ENCODE measurements at places on chromosomes 16 and 17.

DNA sequence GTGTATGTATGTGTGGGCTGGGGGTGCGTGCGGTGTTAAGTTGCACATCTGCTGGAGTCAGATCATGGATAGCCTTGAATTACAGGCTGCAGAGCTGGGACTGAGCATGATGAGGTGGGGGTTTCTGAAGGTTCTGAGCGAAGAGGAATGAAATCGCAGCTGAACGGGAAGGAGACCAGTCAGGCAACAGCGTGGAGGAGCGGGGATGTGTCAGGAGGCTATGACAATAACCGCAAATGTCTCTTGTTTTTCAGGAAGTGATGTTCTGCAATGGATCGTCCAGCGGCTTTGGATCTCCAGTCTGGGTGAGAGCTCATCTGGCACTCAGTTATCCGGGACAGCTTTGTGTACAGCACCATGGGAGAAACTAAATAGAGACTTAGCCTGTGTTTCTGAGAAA is 20.9 kb downstream of the RGS9 start:
- no peak for DNase-seq

DNA sequence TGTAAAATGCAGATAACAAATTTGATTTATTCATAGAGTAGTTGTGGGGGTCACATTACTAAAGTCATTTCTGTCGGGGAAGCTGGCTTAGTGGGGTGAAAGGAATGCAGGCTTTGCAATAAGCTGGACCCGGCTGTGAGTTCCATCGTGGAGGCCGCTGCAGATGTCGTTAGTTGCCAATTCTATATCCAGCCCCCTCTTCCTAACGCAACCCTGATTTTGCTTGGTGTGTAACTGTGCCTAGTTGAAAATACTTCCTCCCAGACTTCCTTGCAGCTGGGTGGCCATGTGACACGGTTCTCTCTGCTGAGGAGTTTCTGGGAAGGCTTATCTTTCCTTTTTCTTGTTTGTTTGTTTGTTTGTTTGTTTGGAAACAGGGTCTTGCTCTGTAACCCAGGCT is 4.5 kb downstream of the MFSD6L start:
- DNase-seq = no peak

- no peak for DNase-seq
Measured at GRCh38 chr16:3591436-3591803, 14.2 kb upstream of the NLRC3 start.

GRCh38 chr16:67720236-67720635 is 1.1 kb upstream of the GFOD2 start:
- no peak for DNase-seq

DNA sequence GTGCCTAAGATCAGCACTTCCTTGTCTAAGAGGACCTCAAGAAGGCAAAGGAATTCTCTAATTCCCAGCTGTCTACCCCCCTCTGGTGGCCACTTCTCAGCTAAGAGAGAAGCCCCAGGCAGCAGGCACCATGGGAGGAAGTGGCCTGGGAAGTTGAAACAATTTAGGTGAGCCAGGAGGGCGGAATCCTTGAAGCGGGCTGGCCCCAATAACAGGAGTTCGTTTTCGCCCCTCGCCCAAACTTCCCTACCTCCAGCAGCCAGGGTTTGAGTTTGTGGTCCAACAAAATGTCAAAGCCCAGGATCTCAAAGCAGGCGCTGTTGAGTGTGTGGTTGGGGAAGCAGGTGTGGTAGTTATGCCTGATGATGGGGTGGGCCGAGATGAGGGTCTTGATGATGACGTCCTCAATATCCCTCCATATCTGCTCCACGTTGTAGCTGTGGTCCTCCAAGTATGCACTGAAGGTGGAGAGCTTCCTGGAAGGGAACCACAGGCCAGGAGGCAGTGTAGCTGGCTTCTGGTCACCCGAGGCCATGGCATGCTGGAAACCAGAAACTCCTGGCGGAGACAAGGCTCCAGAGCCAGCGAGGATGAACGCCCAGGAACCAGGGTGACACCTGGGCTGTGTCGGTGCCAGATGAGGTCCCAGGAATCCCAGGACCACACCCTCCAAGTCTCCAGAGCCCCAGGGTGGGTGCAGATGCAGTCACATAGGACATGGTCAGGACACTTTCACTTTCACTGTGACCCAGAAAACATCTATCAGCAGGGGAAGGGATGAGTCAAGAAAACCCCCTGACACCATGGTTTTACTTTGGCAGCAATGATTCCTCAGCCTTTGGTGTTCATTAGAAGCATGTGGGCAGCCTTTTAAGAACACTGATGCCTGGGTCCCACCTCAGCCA is 25.6 kb downstream of the TTLL6 start:
- peak; percentile 63 for DNase-seq

- no peak for DNase-seq
Measured at GRCh38 chr16:23423496-23424049, 29.4 kb downstream of the COG7 start.

- DNase-seq = no peak
Measured at GRCh38 chr17:59287891-59288290, 43.6 kb upstream of the YPEL2 start.

GRCh38 chr16:46612121-46612520 is 9.1 kb downstream of the SHCBP1 start:
- no peak for DNase-seq

GRCh38 chr16:82016964-82017363 is 5.7 kb upstream of the SDR42E1 start:
- no peak for DNase-seq

- DNase-seq = no peak
Measured at GRCh38 chr17:57234061-57234738, 22.1 kb upstream of the MSI2 start.

DNA sequence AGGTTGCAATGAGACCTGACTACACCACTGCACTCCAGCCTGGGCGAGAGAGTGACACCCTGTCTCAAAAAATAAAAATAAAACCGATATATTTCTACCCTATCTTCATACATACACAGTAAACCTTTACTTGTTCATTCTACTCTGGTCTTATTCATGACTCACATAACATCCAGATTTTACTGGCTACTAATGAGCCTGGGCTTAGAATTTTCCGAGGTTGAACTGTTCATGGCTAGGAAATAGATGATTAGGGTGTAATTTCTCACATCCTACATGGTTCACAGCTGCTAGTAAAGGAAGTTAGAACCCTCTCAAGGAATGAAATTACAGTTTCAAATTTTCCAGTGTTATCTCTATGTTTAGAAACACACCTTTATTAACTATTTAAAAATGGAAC is 14.7 kb downstream of the GSPT1 start:
- DNase-seq = no peak

DNA sequence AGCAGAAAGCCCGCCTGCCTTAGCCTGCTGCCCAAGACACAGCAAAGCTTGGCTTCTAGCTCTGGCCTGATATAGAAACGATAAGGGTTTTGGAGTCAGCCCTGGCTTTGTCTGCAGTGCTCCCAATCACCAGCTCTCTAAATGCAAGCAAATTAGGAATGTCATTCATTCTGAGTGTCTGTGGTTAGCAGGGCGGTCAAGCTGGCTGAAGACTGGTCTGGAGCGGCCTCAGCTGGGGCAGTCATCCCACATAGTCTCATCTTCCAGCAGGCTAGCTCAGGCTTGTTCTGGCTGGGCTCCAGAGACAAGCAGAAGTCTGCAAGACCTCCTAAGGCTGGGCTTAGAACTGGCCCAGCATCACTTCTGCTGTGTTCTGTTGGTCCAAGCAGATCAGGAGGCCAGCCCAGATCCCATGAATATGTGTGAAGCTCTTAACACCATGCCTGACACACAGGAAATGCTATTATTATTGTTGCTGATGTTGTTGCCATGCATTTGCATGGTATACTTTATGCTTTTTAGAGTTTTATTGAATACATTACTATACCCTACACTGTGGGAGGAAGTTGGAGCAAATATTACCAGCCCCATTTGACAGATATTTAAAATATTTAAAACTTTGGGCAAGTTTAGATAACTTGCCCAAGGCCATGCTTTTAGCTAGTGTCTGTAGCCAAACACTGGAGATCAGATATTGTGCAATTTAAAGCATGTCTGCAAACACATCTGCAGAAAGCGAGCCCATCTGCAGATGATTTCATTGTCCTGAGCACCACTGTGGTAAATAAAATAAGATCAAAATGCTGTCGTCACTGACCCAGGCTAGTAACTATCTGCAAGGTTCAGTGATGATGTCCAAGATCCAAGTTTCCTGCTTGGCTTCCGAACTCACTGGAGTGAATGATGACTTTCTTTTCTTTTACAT is 24.8 kb downstream of the TMC7 start:
- DNase-seq = no peak
